ENCODE measurements at places on chromosomes 6 and 20.

GRCh38 chr6:163324688-163325389 lies 89.7 kb upstream of the QKI start:
- DNase-seq = no peak

DNA sequence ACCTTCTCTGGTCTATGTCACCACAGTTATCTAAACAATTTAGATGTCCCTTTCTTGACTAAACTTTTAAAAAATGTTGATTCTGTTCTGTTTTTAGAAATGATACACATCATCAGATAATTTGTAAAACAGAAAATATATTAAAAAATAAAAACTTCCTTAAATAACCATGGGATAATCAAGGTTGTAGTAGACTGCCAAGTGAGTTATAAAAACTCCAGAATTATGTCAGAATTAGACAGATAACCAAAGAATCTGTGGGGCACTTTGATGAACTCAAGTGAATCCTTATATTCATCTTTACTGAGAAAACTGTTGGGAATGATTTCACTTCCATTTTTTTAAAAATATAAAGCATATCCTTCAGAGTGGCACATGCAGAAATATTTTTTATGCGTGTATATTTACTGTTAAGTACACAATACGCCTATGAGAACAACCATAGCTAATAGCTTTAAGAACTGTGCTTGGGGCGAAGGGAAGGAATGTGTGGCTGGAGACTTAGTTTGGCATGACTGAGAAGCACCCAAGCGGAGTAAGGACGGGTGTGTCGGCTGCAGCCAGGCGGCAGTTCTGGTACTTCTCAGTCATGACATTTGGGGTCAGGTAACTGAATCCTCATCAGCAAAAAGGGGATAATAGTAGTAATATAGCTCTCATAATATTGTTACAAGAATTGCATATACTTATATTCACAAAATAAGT lies 604.7 kb upstream of the CITED2 start:
- no peak for DNase-seq

DNA sequence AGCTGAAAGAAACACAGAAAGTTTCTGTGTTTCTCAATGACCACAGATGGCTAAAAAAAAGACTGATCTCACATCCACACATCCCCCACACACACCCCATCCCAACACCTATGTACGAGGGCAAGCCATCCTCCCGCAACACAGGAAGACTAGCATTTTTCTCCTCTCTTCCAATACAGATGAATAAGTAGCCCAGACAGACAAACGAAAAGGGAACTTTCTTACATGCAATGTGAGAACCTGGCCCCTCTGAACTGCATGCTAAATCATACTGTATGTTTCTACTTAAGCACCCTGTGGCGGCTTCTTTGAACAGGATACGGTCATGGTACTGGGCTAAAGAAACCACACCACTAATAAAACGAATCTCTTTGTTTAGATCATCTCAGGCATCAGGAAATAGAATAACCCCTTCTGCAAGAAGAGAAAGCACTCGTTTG lies 116.2 kb downstream of the GMDS start:
- DNase-seq = no peak

- no peak for DNase-seq
These were observed 461 bp upstream of the HNF4A start for GRCh38 chr20:44354979-44355497.

GRCh38 chr20:45032781-45033180 lies 66.5 kb downstream of the STK4 start:
- no peak for DNase-seq

- no peak for DNase-seq
These were observed 148.3 kb upstream of the IMPG1 start for GRCh38 chr6:76220805-76221204.

DNA sequence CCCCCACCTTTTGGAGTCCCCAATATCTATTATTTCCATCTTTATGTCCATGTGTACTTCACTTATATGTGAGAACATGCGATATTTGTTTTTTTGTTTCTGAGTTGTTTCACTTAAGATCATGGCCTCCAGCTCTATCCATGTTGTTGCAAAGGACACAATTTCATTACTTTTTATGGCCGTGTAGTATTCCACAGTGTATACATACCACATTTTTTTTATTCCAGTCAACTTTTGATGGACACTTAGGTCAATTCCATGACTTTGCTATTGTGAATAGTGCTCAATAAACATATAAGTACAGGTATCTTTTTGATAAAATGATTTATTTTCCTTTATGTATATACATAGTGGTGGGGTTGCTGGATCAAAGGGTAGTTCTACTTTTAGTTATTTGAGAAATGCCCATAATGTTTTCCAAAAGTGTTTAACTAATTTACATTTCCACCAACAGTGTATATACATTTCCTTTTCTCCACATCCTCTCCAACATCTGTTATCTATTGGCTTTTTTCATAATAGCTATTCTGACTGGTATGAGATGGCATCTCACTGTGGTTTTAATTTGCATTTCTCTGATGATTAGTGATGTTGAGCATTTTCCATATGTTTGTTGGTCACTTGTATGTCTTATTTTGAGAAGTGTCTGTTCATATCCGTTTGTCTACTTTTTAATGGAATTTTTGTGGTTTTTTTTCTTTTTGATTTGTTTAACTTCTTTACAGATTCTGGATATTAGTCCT lies 34.0 kb upstream of the COL10A1 start:
- no peak for DNase-seq

DNA sequence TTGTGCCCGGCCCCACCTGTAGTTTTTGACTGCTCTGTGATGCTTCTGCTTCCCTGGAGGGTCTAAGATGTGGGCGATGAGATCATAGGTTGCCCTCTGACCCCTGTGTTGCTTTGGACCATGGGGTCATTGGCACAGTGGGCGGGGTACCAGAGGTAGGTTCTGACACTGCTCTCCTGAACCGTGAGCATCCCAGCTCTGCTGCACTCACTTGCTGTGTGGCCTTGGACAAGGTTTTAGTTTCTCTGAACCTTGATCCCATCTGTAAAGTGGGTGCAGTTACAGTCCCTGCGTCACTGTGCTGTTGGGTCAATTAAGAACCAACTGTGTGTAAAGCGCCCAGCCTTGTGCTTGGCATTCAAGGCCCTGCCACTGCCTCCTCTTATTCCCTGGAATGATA lies 30.9 kb downstream of the SRC start:
- no peak for DNase-seq

DNA sequence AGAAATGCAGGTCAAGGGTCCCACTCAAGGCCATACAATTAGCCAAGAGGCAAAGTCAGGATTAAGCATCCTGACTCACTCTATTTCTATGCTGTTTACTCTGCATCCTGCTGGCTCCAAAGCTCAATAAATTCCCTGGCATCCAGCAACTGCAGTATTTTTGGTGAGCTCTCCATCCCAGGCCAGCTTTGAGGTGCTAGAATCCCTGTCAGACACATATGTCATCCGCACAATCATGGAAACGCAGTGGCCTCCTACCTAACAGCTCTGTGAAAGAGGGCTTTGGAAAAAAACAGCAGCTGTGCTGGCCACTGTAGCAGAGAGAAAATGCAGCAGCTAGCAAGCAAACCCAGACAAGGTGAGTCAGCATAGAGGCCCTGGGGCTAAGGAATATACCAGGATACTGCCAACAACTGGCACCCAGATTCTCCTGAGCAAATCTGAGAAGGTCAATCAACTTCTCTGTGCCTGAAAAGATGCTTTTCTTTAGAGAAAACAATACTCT lies 58.4 kb downstream of the ANKEF1 start:
- DNase-seq = no peak

- no peak for DNase-seq
These were observed 5.5 kb downstream of the SIGLEC1 start for GRCh38 chr20:3706774-3707507.

GRCh38 chr6:151260205-151260604 lies 20.4 kb downstream of the AKAP12 start:
- no peak for DNase-seq

- no peak for DNase-seq
These were observed 56.2 kb downstream of the CENPW start for GRCh38 chr6:126396131-126396530.

DNA sequence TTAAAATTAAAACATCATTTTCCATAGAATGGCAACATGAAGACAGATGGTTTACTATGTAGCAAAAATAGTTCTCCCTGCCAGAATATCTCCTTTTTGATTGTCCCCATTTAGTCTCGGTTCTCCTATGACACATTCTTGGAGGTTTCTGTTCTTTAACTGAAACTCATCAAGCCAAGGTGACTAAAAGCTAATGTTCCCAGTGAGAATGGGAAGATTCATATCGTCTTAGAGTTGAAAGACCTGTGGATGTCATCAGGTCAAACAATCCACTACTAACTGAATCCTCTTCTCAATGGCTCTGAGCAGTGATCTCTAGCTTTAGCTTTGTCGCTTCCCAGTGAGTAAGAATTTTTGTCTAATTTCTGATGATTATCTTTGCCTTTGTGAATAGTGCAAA lies 1.3 kb upstream of the DOK5 start:
- no peak for DNase-seq

DNA sequence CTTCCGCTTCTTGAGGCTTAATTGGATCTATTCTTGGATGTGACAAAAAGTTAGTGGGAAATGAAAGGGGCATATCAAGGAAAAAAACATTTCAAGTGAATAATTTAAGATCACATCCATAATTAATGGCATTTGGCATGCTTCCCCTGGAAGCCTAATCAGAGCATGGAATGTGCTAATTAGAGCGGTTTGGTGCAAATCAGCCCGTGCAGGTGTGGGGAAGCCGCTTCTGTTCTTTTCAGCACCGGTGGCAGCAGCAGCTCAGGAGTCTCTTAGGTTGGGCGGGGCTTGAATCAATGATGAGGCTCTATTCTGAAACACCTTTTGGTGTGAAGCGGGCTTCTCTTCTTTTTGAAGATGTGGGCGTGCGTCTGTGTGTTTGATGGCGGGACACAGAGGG lies 301.2 kb downstream of the LRFN2 start:
- DNase-seq = no peak

- no peak for DNase-seq
These were observed 38.8 kb downstream of the ZFAND3 start for GRCh38 chr6:37858363-37858762.

DNA sequence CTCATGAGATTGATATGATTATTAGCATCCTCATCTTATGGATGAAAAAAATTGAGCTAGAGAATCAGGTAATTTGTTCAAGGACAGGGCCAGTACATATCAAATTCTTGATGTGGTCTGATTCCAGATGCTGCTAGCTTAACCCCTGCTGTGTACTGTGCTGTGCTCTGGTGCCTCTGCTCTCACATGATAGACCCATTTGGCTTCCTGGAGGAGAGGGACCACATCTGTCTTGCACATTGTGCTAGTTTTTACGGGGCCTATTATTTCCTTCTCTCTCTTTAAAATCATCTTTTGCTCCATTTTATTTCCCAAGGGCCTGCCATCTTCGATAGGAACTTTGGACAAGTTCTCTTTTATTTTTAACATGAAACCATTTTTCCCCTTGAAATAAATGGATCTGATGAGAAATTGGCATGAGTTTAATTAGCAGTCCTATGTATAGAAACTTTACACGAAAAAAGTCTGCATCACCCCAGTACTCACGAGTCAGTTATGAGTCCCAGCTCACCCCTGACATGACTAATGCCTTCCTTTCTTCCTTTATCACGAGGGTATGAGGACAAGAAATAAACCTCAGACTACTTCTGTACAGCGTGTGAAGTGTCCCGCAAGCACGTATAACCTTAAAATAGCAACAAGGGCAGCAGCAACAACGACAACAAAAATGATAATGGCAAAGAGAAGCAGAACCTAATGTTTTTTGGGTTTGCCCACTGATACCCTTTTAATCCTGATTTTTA lies 26.5 kb downstream of the CD109 start:
- DNase-seq = no peak

- DNase-seq = no peak
These were observed at the start of gene NHSL1 for GRCh38 chr6:138499303-138500018. NHSL1 (minus strand) TSS chr6:138499494; CDS start chr6:138499290, 204 bp downstream.
